ENCODE measurements at places on chromosomes 4 and X. TPM values are rescaled to one million over a fixed set of nuclear protein-coding genes. Genes with fewer than 3 reads are reported as not detected.

The DUSP21 gene
- total RNA-seq: not detected

The TMEM164 gene
- 106 TPM for total RNA-seq

The ARHGAP6 gene
- not detected for total RNA-seq

The ARX gene
- total RNA-seq: 0.38 TPM

The ITIH6 gene
- total RNA-seq: not detected
